ENCODE measurements at places on chromosomes 11 and 22. TPM values are rescaled to one million over a fixed set of nuclear protein-coding genes. Genes with fewer than 3 reads are reported as not detected.

- H3K27ac ChIP-seq, result no peak overlapping the region
- H3K27me3 ChIP-seq, result no peaks in the 10 kb centered on the region
- no peaks in the 10 kb centered on the region for H3K4me1 ChIP-seq
- no peak for DNase-seq
These were observed 9.7 kb downstream of the OR5AN1 start for GRCh38 chr11:59368238-59369022.

DNA sequence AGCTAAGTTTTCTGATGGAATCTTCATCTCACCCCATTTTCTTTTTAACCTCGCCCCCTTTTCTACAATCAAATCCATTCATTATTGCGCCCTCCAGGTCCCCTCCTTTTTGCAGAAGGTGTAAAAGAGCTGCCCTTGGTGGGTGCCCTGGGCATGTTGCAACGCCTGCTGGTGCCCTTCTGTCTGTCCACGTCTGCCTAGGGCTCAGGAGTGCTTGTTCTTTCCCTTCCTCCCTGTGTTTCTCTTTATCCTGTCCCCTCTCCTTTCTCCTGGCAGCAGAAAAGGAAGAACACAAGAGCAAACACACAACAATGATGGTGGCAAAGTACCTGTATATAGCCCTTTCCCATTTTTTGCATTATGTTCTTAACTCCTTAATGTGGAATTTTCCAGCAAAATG lies 6.2 kb upstream of the TLCD5 start:
- no peak overlapping the region for H3K4me3 ChIP-seq
- H3K4me1 ChIP-seq, result peaks cover 13% of the 10 kb centered on the region
- peaks cover 28% of the 10 kb centered on the region for H3K27me3 ChIP-seq

DNA sequence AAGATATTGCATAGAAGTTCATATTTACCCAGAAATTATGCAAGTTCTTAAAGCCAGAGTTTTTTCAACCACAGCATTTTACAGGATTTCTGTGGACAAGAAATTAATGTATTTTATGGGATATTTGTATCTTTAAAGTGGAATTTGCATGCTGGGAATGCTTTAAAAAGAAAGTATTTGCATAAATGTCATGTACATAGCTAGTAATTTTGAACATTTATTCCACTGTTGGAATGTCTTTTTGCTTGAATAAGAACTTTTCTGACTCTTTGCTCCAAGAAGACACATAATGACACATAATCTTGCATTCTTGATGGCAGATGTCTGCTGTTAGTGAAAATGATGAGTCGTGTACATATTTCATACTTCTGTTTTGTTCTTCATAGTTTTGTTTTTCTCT lies 66.6 kb downstream of the ATXN10 start:
- no peak overlapping the region for H3K27ac ChIP-seq
- H3K4me3 ChIP-seq, result no peak overlapping the region
- no peaks in the 10 kb centered on the region for H3K27me3 ChIP-seq
- H3K36me3 ChIP-seq, result peaks cover 41% of the 10 kb centered on the region
- peaks cover 31% of the 10 kb centered on the region for H3K4me1 ChIP-seq
- DNase-seq, result no peak

DNA sequence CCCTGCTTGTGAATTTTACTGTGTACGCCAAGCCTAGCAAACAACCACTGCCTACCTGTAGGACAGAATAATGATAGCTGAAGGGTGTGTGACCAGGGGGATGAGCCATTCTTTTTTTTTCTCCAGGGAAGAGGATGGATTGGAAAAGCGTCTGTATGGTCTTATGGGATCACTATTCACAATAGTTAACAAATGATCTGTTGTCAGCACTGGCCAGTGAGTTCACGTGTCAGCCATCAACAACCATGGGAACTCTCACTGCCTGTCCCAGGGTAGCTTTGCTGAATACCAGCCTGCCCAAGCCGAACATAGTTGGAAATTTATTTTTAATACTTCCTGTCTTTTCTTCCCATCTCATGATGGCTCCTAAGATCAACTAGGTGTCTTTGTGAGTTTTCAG lies 170.2 kb downstream of the ST3GAL4 start:
- H3K27me3 ChIP-seq, result peaks cover 48% of the 10 kb centered on the region
- H3K4me3 ChIP-seq, result no peak overlapping the region
- H3K27ac ChIP-seq, result no peak overlapping the region
- no peaks in the 10 kb centered on the region for H3K36me3 ChIP-seq
- no peak for DNase-seq

- H3K27ac ChIP-seq, result no peak overlapping the region
- no peak overlapping the region for H3K4me3 ChIP-seq
- H3K4me1 ChIP-seq, result no peaks in the 10 kb centered on the region
- H3K36me3 ChIP-seq, result no peaks in the 10 kb centered on the region
These were observed 307.7 kb downstream of the BUD13 start for GRCh38 chr11:116465056-116465455.

DNA sequence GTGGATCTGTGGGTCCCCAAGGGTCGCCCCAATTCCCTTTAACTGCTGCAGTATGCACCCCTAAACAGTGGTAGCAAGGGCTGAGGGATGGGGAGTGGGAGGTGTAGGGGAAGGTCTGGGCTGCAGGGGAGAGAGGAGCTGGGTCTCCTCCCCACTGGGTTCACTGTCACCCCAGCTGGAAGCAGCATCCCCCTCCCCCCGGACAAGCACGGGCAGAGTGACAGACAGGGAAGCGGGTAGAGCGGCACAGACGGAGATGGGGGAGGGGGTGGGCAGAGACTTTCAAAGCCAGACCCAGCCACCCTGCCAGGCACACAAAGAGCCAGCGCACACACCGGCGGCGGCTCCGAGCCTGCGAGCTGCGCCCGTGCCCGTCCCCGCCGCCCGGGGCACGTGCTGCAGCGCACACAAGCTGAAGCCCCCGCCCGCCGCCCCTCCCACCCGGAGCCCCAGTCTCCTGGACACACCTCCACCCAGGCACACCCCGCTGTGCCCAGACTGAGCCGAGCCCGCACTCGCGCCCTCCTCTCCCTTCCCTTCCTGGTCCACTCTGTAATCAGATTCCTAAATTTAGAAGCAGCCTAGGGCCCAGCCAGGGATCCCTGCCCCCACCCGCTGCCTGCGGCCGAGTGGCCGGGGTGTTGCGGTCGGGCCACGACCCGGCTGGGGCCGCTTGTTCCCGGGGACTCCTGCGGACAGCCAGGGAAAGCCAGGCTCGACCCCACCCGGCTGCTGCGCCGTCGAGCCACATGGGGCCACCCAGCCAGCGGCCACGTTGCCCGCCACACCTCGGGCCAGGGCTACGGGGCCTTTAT lies 935 bp upstream of the RCOR2 start:
- H3K27ac ChIP-seq, result peak overlapping the region; percentile 82
- peaks cover 48% of the 10 kb centered on the region for H3K4me1 ChIP-seq
- peak; percentile 43 for DNase-seq
- peak overlapping the region; percentile 84 for H3K4me3 ChIP-seq
- no peaks in the 10 kb centered on the region for H3K36me3 ChIP-seq

DNA sequence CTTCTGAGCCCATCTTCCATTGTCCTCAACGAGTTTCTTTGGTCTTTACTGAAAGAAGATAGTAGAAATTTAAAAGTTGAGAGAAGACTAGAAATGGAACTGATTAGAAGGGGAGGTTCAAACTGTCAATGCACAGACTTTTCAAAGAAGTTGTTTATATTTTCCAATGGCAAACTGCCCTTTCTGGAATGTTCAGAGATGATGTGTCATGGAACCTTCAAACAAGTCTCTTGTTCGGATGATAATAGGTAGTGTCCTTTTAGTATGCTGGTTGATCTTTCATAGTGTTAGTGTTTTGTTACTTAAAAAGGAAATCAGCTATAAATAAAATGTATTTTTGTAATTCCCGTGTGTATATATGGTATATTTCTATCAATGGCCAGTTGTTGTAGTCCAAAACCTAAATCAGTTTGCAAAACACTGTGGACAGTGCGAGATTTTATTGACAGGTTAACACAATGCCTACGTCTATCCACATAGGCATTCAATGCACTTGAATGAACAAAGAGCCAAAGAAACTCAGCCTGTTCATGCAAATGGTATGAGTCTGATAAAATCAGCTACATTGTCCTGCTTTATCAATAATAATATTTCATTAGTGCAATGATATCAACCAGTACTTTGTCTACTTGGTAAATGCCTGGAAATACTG lies 30.9 kb downstream of the C11orf91 start:
- no peak overlapping the region for H3K4me3 ChIP-seq
- H3K36me3 ChIP-seq, result no peaks in the 10 kb centered on the region
- no peaks in the 10 kb centered on the region for H3K27me3 ChIP-seq
- DNase-seq, result no peak
- no peaks in the 10 kb centered on the region for H3K4me1 ChIP-seq
- H3K27ac ChIP-seq, result no peak overlapping the region

DNA sequence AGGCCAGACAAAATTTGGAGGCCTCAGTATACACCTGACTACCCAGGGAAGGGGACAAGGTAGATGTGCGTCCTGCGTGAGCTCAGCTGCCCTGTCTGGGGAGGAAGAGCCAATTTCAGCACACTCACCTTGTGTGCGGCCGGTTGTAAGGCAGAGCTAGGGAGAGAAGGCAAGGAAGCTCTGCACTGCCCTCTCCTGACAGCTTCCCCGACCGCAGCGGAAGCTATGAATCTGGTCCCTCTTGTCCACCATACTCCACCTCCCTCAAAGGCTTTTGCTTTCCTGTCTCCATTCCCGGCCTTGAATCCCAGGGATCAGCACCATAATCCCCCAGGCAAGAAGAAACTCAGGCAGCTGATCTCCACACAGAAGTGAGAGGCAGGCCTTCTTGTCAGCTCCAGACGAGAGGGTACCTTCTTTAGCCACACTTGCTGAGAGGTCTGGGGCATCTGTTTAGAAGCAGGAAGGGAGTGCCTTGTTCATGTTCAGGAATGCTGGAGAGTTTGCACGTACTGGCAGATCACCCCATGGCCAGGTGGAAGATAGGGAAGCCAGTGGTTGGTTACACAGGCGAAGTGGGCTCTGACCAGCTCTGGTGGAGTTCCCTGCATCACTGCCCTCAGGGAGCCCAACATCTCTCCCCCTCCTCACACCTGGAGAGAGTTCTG lies 62.5 kb downstream of the FEZ1 start:
- no peak overlapping the region for H3K4me3 ChIP-seq
- peak; percentile 15 for DNase-seq
- no peaks in the 10 kb centered on the region for H3K36me3 ChIP-seq
- no peak overlapping the region for H3K27ac ChIP-seq
- H3K27me3 ChIP-seq, result peaks cover 14% of the 10 kb centered on the region

GRCh38 chr11:61805146-61805545 lies 11.7 kb downstream of the FADS1 start:
- H3K36me3 ChIP-seq, result peaks cover 25% of the 10 kb centered on the region
- H3K4me3 ChIP-seq, result no peak overlapping the region
- no peak for DNase-seq
- peaks cover 4% of the 10 kb centered on the region for H3K4me1 ChIP-seq

DNA sequence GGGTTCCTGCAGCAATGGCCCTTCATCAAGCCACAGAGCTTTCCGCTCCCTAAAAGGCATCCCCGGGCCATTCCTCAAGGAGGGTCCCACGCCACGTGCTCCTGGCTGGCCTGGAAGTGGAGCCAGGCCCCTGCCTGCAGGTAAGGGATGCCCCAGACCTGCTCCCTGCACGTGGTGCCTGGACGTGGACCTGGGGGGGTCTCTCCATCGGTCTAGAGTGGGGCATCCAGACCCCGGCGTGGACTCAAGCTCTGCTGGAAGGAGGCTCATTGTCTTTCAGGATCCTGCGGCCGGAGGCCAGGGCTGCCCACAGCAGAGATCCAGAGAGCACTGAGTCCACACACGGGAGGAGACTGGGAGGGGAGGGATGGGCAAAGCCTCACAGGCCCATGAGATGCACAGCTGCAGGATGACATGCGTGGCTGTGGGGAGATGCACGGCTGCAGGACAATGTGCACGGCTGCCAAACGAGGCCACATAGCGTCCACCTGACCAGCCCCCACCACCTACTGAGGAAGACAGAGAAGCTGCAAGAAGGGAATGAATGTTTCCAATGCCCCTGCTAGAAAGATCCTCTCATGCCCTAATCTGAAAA lies 236.7 kb downstream of the BRD1 start:
- H3K36me3 ChIP-seq, result no peaks in the 10 kb centered on the region
- no peak overlapping the region for H3K4me3 ChIP-seq
- no peaks in the 10 kb centered on the region for H3K4me1 ChIP-seq
- no peak overlapping the region for H3K27ac ChIP-seq

DNA sequence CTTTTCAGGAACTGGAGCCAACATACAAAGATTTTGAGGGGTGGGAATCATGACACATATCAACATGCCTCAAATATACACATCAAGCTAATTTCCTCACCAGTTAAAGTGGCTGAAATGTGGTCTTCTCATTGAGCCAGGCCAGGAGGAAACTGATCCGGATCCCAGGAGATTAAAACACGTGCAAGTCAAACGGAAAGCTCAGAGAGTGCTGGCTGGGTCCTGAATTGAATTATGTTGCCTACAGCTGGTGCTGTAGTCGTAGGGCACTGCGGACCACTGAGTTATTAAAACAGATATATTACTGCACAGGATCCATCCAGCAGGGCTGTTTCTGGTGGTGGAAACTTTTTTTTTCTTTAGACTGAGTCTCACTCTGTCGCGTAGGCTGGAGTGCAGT lies 14.1 kb upstream of the WNT7B start:
- H3K4me3 ChIP-seq, result no peak overlapping the region
- no peak overlapping the region for H3K27ac ChIP-seq
- no peaks in the 10 kb centered on the region for H3K36me3 ChIP-seq
- H3K27me3 ChIP-seq, result peaks cover 67% of the 10 kb centered on the region
- H3K4me1 ChIP-seq, result peaks cover 4% of the 10 kb centered on the region

GRCh38 chr22:48827904-48828555 lies 999.6 kb downstream of the BRD1 start:
- peaks cover 15% of the 10 kb centered on the region for H3K27me3 ChIP-seq
- no peak for DNase-seq
- no peak overlapping the region for H3K27ac ChIP-seq
- H3K4me3 ChIP-seq, result no peak overlapping the region
- no peaks in the 10 kb centered on the region for H3K36me3 ChIP-seq

- H3K27ac ChIP-seq, result no peak overlapping the region
- H3K27me3 ChIP-seq, result no peaks in the 10 kb centered on the region
- H3K36me3 ChIP-seq, result no peaks in the 10 kb centered on the region
- H3K4me3 ChIP-seq, result no peak overlapping the region
- H3K4me1 ChIP-seq, result no peaks in the 10 kb centered on the region
These were observed 273.0 kb downstream of the CASP12 start for GRCh38 chr11:104625246-104625645.

- H3K27me3 ChIP-seq, result peaks cover 9% of the 10 kb centered on the region
- H3K27ac ChIP-seq, result no peak overlapping the region
- no peaks in the 10 kb centered on the region for H3K36me3 ChIP-seq
- DNase-seq, result no peak
These were observed 17.5 kb upstream of the TMPRSS4 start for GRCh38 chr11:118059246-118059940.

DNA sequence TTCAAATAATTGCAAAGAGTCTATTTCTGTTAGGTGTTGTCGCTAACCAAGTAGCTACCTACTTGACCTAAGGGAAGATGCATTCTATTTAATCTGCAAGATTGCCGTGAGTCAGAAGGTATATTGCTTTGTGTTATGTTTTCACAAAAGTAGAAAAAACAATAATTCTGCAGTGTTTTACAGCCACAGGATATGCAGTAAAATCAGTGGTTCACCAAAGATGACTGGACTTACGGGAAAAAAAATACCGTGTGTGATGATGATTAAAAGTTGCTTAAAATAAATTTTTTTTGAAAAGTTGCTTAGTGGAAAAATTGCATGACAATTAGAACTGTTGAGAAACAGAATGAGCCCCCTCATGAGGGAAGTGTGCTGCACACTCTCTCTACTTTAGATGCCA lies 209.1 kb downstream of the DDX10 start:
- H3K27me3 ChIP-seq, result no peaks in the 10 kb centered on the region
- no peak overlapping the region for H3K4me3 ChIP-seq
- H3K36me3 ChIP-seq, result no peaks in the 10 kb centered on the region

TH gene
- not detected for total RNA-seq

OR51F2 gene
- total RNA-seq, result not detected

LDHAL6A gene
- total RNA-seq, result not detected

SLC22A25 gene
- 0.18 TPM for total RNA-seq

OR4X2 gene
- total RNA-seq, result not detected

FAM180B gene
- 0.42 TPM for total RNA-seq
